ENCODE measurements at places on chromosomes 4 and X.
A peak's percentile ranks its signal among the peaks of the same experiment; 100 is the strongest.

DNA sequence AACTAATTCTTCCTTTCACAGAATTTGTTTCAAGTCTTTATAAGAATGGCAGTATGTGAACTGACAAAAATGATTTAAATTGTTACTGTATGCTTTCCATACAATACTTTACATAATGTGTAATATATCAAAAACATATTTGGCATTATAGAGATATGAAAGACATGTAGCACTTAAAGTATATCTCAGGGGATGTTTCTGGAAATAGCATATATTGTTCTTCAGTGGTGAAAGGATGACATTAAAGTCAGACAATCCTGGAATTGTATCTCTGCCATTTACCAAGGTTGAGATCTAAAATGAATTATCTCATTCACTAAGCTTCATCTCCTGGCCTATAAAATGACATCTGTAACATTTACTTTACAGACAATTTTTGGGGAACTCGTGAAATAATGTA is 358.4 kb upstream of the EPHA5 start:
- no peak for DNase-seq

GRCh38 chr4:65383589-65384305 is 286.5 kb downstream of the EPHA5 start:
- DNase-seq = no peak

GRCh38 chr4:167041524-167041923 is 192.8 kb downstream of the SPOCK3 start:
- no peak for DNase-seq

DNA sequence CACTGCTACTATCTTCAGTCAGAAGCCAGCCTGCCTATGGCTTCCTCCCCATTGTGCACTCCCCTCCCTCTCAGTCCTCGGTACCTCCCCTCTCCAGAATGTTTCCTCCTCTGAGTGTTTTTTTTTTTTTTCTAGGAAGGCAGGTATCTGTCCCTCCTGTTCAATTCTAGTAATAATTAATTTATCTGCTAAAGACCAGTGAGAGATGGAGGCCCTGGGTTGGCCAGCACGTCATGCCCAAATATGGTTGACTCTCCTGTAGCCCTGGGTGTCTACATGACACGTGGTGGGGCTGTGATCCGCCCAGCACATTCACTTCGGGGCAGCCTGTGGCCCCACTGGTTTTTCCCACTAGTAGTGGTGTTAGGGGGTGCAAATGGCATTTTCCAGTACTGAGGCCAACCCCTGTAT is 1.8 kb downstream of the FLNA start:
- no peak for DNase-seq

GRCh38 chr4:95694411-95694810 is 145.5 kb upstream of the PDHA2 start:
- DNase-seq = no peak

DNA sequence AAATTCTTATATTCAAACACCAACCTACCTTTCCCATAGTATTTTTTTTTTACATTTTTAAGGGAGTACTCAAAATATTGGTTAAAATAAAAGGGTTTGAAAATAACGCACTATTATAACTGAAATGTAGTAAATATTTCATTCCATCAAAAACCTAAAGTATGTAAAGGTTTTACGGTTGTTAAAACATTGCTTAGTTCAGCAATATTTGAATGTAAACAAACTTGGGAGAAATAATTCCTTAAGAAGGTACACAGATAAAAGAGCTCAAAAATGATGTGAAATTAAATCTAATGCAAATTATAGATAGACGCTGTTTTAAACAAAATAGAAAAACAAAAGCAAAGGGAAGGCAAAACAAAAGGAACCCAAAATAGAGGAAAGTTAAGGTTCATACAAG is 1476.9 kb downstream of the PCDH18 start:
- DNase-seq = no peak

GRCh38 chr4:180179146-180179545 is 2064.1 kb upstream of the TENM3 start:
- no peak for DNase-seq

DNA sequence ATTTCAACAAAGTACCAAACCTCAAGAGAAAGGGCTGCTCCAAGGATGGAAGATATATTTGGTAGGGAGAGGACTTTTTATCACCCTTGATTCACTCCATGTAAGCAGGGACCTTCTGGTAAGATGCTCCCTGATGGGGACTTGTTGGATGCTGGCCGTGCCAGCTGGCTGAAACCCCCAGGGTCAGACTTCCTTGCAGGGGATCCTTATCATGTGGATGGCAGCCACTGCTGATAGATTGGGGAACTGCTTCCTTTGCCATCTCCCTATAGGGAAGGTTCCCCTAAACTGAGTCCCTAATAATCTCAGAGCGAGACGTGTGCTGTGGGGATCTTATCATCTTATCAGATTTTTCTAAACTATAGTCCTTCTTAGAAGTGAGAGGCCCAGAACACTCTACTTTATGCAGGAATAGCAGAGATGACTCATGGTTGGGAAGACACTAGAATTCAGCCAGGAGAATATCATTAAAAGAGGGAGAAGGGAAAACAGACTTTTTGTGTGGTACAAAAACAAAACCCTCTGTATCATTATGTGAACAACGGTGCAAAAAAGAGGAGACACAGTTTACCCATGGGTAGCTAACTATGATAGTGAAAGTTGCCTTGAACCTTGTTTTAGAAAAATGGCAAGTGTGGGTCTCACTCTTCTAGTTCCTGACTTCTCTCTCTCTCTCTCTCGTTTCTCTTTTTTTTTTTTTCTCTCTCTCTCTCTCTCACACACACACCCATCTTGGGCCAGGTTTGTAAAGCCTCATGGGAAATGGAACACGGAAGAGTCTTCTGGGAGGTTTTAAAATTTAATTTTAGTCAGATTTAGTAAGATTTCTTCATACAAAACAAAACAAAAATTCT is 16.1 kb downstream of the RHOH start:
- DNase-seq = no peak

DNA sequence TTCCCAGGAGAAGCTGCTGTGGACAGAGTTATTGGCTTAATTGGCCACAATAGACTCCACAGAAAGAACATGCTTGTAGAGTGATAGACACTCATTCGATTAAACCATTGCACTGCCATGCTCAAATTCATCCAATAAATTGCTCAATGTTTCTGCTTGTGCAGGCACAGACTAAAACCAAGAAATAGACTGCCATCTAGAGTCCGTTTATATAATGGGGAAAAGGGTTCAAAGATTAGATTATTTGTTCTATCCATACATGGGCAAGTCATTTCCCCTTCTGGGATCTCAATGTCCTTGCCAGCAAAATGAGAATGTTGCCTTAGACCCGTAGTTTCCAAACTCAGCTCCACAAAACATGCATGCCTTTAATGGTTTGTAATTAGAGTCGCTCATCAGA is 8.7 kb downstream of the SMIM10 start:
- peak; percentile 65 for DNase-seq

DNA sequence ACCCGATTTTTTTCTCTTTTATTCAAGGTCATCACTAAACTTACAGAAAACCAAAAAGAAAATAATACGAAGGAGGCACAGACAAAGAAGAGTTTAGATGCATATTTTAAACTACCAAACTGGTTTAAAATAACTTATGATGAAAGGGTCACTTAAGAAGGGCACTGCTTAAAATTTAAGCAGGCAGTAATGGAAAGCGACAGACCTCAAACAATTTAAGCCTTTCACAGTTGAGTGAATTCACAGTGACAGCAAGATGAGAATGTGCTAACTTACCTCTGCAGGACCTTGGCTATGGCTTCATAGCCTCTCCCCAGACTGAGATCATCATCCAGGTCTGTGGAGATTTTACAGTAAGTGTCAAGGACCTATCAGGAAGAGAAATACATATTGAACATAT is 112.1 kb downstream of the TTC29 start:
- no peak for DNase-seq

DNA sequence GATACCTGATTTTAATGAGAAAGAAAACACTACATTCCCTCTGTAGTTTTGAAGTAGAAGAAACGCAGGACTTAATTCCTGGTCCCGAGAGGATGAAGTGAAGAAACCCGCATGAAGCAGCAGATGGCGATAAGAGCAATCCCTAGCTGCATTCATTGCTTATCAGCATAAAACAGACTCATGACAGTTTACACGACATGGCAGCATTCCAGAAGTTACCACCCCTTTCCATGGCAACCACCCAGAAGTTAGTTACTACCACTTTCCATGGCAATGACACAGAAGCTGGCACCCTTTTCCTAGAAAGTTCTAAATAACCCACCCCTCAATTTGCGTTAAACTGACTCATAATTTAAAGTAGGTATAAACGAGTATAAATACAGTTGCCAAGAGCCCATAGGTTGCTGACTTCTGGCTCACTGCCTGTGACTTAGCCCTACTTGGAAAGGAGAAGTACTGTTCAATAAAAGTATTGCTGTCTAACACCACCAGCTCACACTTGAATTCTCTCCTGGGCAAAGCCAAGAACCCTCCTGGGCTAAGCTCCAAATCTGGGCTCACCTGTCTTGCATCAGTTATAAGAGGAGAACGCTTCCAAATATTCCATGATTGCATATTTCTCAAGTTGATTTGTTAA is 5.5 kb upstream of the XAGE2 start:
- DNase-seq = no peak

GRCh38 chr4:173301518-173302201 is 32.5 kb downstream of the HMGB2 start:
- DNase-seq = peak; percentile 12

- DNase-seq = no peak
These were observed 2086.5 kb upstream of the TENM3 start for GRCh38 chr4:180156684-180157083.

DNA sequence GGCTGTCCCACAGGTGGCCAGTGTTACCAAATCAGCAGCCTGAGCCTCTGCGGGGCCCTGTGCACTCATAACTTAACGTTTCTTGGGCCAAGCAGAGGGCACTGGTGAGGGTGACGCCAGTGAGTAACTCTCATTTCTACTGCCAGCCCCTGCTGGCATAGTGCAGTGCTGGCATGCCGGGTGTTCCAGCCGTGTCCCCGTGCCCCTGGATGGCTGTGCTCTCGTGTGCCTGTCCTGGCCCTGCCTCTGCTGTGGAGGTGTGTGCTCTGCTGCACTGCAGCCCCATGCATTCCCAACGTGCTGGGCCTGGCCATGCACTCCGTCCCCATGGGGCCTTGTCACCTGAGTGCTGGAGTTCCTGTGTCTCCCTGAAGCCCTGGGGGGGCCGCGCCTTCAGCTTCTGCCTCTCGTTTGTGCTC is 14.7 kb downstream of the TBC1D14 start:
- DNase-seq = no peak

GRCh38 chrX:132093239-132093860 is 34.5 kb downstream of the FRMD7 start:
- no peak for DNase-seq

- no peak for DNase-seq
These were observed 1.2 kb downstream of the MSMO1 start for GRCh38 chr4:165328708-165329107.

DNA sequence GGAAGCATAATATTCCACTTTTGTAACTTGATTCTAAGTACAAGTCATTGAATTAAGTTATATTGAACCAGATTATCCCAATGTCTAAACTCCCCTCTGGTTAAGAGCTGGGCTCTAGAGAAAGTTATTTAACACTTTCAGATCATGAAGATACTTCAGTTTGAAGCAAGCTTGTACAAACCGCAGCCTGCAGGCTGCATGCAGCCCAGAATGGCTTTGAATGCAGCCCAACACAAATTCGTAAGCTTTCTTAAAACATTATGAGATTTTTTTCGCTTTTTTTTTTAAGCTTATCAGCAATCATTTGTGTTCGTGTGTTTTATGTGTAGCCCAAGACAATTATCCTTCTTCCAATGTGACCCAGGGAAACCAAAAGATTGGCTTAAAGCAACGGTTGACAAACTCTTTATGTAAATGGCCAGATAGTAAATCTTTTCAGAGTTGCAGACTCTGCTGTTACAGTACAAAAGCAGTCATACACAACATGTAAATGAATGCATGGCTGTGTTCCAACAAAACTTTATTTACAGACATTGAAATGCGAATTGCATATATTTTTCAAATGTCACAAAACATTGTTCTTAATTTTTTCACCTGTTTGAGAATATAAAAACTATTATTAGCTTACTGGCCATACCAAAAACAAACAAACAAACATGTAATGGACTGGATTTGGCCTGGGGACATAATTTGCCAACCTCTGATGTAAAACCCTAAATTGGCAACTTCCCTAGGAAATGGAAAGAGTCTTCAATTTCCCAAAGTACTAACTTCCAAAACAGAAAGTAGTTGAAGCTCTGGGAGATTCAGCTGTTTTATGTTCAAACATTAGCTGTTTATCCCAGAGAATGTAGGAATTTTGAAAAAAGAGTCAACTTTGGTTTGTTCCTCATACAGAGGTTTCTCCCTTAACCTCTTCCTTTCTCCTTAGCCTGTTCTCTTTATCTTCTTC is 201.1 kb upstream of the MBNL3 start:
- no peak for DNase-seq

DNA sequence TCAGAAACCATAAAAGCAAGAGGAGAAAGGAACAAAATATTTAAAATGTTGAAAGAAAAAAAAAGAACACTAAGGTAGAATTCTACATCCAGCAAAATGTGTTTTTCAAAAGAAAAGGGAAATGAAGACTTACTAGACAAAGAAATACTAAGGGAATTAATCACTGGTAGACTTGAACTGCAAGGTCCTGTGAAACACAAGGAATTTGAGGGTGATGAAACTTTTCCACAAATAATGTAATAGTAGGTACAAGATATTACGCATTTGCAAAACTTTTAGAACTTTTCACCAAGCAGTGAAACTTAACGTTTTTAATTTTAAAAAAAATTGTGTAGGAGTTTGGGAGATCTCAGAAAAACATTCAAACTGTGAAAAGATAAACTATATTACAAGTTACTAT is 180.3 kb upstream of the MAGEB16 start:
- DNase-seq = no peak

GRCh38 chr4:83779103-83780052 is 243.5 kb downstream of the GPAT3 start:
- DNase-seq = no peak

- DNase-seq = no peak
These were observed 17.3 kb downstream of the TBC1D14 start for GRCh38 chr4:6926681-6927478.

- no peak for DNase-seq
These were observed 72.4 kb downstream of the PCDH7 start for GRCh38 chr4:30792601-30793000.

GRCh38 chr4:21184788-21185187 is 484.5 kb downstream of the PACRGL start:
- no peak for DNase-seq

DNA sequence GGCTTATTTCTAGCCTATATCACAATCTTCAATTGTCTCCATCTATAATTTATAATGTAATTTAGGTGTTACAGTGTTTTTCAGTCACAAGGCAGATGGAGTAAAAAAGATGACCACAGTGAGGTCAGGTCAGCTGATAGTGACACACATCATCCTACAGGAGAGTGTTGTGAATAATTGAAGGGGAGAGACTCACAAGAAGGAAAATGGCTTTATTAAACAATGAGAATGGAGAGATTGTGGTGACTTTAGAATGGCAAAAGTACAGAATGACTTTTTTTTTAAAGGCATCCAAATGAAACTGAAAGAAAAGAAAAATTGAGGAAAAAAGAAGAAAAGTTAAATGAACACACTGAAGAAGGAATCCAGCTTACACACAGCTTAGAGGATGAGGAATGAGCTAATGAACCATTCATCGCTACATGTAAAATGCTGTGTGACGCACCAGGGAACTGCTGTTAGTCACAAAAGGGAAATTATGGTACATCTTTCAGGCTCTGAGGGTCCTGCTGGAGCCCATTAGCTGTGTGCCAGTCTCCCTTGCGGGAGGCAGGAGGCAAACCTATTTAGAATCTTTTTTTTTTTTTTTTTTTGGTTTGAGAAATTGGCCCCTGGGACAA is 56.6 kb downstream of the SPRY1 start:
- no peak for DNase-seq

- peak; percentile 12 for DNase-seq
These were observed 84.0 kb downstream of the RTL9 start for GRCh38 chrX:110442635-110443034.

GRCh38 chrX:69207216-69207615 is 42.0 kb upstream of the PJA1 start:
- no peak for DNase-seq

Data from NCI-H1092 treated with DMSO at 0.1 percent for 48 hours (cell line).